A549 treated with GW870086 at 1 μM for 4 hours (cell line): ENCODE measurements at places on chromosomes 3 and 15. TPM values are rescaled to one million over a fixed set of nuclear protein-coding genes. Genes with fewer than 3 reads are reported as not detected.

Gene RETNLB
- total RNA-seq: not detected in 5 replicates

Gene SLC6A1
- total RNA-seq: 0.03 TPM in 1 of 5 replicates, not detected in the others

Gene C3orf70
- 0.02 TPM in 1 of 5 replicates, not detected in the others for total RNA-seq

Gene CHRNB4
- 0.52 to 1.6 TPM (median 1.1 TPM) in 5 replicates for total RNA-seq

Gene CFAP161
- not detected in 5 replicates for total RNA-seq

Gene TTLL13
- 0.17 to 0.51 TPM (median 0.24 TPM) in 4 of 5 replicates, not detected in the other for total RNA-seq
